Motor neuron (in vitro differentiated cells): ENCODE measurements at places on chromosomes 6 and 20. TPM values are rescaled to one million over a fixed set of nuclear protein-coding genes. Genes with fewer than 3 reads are reported as not detected.

- ATAC-seq: peak; percentile 20
Measured at GRCh38 chr6:8245726-8246125, 143.4 kb upstream of the EEF1E1 start.

HLA-DRB1 gene
- total RNA-seq: not detected in 2 replicates

C6orf118 gene
- total RNA-seq: 21.2 and 30.8 TPM in 2 replicates

PPP1R3G gene
- total RNA-seq: 1.7 and 2.2 TPM in 2 replicates

- ATAC-seq: no peak
Measured at GRCh38 chr6:128471907-128472306, 48.5 kb downstream of the PTPRK start.

DNA sequence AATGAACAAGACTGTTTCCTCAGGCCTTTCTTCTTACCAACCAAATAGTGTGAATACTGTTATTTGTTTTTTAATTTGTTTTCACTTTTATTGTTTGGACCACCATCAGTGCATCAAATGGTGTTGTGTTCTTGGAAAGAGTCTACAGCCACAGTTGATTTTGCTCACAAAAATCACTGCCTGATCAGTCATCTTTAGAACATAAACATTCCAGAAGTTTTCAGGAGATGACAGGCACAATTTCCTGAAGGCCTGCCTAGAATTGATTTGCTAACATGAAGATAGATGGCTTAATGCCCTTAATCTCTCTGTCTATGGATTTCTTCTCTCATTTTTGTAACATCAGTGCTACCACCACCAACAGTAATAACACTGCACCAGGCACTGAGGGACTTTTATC, 13.5 kb downstream of the IL22RA2 start:
- no peak for ATAC-seq

GRCh38 chr6:160116411-160116810, 5.2 kb upstream of the SLC22A1 start:
- no peak for ATAC-seq

KCNS1 gene
- 0.45 and 0.68 TPM in 2 replicates for total RNA-seq

GPX5 gene
- not detected in 2 replicates for total RNA-seq

GRCh38 chr6:155244434-155244833, 19.4 kb upstream of the CLDN20 start:
- no peak for ATAC-seq

KCNQ5 gene
- 0.37 and 0.41 TPM in 2 replicates for total RNA-seq

COX4I2 gene
- not detected in 2 replicates for total RNA-seq

KCNQ2 gene
- 84.4 and 89.2 TPM in 2 replicates for total RNA-seq

DNA sequence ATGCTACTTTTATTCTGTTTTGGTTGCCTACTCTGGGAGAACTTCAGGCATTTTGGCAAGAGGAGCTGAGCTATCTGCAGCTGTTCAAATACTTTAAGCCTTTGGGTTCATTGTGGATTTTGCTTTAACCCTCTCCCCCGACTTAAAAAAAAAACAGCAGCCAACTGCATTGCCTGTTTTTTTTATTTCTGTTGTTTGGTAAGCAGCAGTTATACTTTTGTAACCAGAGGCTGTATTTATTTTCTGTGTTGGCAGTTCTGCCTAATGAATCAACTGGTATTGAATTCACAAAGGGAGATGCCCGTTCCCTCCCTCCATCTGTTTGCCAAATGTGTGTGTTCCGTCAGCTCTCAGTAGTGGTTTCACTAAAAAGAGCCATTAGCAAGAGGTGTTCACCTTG, 484.0 kb downstream of the UTRN start:
- peak; percentile 31 for ATAC-seq

DNA sequence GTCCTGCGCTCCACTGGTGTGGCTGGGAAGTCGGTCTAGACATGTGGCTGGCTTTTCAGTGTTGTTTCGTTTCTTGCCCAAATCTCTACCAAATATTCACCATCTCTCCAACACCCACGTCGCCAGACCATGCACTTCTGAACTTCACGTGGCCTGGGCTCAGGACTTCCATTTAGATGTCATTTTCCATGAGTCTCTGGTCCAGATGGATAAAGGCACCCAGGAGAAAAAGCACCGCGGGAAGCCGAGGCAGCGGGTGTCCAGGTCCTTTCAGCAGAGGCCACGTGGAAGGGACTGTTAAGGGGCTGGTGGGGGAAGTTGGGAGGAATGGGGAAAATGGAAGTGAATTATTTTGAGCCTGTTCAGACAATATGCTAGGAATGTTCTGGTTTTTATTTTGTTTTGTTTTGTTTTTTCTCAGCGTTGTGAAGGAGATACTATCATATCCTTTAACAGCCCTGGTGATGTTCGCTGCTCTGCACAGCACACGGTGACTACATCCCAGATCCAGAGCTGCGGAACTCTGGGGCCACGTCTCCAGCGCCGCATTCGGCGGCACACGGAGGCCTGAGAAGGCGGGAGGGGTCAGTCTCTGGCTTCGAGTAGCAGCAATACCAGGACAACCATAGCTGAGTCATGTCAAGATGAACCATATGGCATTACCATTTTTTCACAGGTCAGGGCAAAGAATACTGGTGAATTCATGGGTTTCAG, 230.3 kb downstream of the THBS2 start:
- ATAC-seq: no peak

- no peak for ATAC-seq
Measured at GRCh38 chr6:146895772-146896061, 296.9 kb downstream of the ADGB start.

MUCL3 gene
- 0.26 and 0.45 TPM in 2 replicates for total RNA-seq

DNA sequence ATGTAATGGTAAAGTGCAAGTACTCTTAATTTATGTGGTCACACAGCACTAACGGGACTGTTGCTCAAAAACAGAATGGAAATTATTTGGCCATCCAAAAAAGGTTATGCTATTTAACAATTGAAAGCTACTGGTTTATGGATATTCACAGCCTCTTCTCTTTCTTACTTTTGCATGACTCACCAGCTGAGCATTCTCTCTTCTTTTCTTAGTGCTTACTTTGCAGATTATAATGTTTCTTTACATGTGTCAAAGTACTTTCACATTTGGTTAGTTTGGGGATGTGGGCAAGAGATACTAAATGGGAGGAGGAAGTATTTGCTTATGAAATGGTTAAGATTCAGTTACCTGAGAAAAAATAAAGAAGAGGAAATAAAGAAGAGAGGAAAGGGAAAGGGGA, 610.5 kb downstream of the HTR1B start:
- no peak for ATAC-seq

- ATAC-seq: no peak
Measured at GRCh38 chr6:51479296-51479695, 608.1 kb downstream of the PKHD1 start.

DNA sequence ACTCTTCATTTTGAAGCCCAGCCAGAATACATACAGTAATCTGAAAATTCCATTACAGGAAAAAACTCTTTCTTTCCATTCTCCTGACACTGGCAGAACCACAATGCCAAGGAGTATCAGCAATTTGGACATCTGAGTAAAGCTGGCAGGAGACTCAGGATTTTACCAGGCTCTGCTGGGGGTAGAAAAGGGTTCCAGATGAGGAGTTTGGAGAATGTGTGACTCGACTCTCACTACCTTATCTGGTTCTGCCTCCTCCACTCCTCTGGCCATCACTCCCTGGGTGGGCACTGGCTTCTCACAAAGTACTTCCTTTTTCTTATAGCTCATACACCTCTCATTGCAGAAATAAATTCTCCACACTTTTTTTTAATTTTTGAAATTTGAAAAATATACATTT, 10.6 kb upstream of the WFDC8 start:
- ATAC-seq: no peak

DNA sequence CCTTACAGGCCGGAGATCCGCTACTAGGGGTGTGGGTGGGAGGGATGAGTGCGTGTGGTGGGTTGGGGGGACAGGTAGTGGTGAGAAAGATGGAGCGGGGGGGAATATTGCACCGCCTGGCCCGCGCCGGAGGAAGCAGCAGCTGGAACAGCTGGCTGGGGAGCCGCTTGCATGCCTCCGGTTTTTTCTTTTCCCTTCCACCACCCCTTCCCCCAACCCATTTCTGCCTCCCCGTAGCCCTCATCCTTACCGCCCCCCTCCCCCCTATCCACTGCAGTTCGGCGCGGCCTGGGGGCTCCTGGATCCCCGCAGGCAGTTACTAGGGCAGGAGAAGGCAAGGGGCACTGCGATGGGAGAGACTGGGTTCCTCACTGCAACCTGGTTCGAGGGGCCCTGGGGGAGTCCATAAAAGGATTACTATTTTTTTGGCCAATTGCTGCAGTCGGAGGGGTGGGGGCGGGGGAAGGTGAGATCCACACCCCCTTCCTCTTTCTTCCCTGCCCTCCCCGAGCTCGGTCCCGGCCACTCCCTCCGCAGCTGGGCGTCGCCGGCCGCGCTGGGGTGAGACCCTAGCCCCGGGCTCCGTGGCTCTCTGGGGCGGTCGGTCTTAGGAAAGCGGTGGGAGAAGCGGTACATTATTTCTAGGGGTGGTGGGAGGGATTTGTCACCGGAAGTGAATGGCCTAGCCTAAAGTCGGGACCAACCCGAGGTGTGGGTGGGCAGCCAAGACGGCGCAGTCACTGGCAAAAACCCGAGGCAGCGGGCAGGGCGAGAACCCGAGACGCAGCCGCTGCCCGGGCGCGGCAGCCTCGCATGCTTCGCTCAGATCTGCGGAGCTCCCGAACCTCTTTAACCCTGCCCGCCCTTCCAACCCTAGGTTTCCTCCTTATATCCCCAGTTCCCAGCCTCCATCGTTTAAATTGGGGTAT, 824 bp upstream of the TBCC start:
- ATAC-seq: peak; percentile 65

DNA sequence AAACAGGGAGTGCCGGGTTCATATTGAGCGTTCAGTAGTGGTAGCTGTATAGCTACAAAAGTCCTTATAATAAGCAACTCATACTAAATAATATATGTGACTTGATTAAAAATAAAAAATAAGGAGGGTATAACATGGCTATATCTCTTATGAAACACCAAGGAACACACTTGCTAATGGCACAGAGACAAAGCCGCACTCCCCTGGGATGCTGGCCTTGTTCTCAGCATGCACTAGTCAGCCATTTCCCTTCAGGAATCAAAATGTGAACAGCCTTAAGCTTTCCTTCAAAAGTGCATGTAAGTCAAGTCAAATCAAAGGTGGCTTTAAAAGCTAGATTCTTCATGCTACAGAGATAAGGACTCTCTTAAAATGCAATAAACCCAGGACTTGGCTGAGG, 9.4 kb downstream of the HMGCLL1 start:
- ATAC-seq: no peak

GRCh38 chr20:57713505-57713903, 3.7 kb upstream of the PMEPA1 start:
- ATAC-seq: no peak

EPHA7 gene
- 7.4 and 11.2 TPM in 2 replicates for total RNA-seq

DNA sequence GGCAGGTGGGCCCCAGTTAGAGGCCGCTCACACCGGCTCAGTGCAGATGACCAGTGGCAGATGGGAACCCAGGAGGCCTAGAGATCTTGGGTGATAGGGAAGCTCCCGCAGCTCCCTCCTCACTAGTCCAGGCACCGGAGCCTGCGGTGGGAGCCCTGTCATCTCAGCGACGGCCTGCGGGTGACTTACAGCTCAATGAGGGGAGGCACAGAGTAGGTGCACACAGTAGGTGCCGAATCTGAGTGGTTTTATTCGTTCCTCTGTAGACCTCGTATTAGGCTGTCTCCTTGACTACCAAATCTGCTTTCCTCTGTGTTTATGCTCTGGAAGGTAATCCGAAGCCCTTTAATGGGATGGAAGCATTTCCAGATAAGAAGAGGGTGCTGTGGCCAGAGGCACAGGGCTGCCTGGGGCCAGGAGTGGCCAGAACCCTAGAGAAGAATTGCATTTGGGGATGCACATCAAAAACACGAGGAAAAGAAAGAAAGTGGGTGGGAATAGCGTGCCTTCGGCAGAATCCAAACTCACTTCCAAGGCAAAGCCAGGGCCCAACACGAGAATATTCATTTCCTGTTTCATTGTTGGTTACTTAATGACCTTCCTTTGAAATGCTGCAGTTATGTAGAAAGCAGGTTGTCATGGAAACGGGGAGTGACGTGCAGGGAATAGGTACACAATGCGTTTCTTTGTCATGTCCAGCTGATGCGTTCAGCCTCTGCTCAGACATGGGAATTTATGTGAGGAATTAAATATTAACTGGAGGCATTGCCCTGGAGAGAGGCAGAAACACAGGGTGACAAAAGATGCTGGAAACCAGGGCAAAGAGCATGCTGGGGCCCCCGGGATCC, 24.7 kb downstream of the MYT1 start:
- peak; percentile 89 for ATAC-seq

GRCh38 chr6:70821751-70822150, 135.1 kb downstream of the B3GAT2 start:
- no peak for ATAC-seq

GRCh38 chr6:166862287-166862977, 93.9 kb downstream of the RNASET2 start:
- ATAC-seq: peak; percentile 90

DNA sequence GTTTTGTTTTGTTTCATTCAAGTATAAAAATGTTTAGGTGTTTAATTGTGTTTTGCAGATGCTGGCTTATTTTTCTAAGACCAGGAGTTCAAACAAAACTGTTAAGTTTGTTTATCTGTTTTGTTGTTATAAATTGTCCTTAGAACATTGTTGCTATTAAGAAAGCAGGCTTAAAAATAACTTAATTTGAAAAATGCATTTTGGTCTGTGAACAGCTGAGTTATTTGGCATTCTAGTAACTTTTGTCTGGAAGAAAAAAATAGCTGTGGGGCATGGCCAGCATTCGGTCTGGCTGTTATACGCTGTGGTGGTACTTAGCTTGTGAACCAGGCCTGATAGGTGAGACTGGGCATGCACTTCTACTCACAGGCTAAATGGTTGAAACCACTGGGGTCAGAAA, 37.8 kb downstream of the SLX4IP start:
- no peak for ATAC-seq

DNA sequence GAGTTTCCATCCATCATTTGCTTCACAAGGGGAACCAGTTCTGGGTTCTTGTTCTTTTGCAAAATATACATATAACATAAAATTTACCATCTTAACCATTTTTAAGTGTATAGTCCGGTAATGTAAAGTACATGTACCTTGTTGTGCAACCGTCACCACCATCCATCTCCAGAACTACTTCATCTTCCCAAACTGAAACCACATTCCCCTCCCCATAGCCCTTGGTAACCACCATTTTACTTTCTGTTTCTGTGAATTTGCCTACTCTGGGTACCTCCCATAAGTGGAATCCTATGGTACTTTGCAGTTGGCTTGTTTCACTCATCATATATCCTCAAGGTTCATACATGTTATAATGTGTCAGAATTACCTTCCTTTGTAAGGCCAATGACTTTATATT, 70.3 kb upstream of the DSP start:
- no peak for ATAC-seq

DNA sequence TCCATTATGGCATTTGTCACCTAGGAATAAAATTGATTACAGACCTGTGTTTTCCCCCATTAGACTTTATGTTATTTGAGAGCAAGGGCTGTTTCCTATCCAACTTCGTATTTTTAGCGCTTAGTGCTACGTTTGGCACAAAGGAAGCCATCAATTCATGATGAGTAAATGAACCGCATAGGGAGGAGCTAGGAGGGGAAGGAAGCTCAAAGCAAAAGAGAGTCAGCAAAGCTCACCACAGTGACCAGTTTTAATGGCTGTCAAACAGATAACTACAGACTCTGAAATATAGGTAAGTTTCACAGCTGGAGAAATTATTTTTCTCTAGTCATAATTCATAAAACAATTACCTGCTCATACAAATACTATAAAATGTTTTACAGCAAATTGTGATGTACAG, 6.9 kb upstream of the SAMD3 start:
- ATAC-seq: no peak
